ENCODE measurements at places on chromosomes 5 and 9. TPM values are rescaled to one million over a fixed set of nuclear protein-coding genes. Genes with fewer than 3 reads are reported as not detected.

SPINK7 gene
- not detected for total RNA-seq

PTGDS gene
- total RNA-seq, result 68.3 TPM

TMEM252 gene
- not detected for total RNA-seq

MAP1B gene
- total RNA-seq, result 1,059 TPM

NIPAL4 gene
- total RNA-seq, result not detected

CHD1 gene
- total RNA-seq, result 35.5 TPM

DNA sequence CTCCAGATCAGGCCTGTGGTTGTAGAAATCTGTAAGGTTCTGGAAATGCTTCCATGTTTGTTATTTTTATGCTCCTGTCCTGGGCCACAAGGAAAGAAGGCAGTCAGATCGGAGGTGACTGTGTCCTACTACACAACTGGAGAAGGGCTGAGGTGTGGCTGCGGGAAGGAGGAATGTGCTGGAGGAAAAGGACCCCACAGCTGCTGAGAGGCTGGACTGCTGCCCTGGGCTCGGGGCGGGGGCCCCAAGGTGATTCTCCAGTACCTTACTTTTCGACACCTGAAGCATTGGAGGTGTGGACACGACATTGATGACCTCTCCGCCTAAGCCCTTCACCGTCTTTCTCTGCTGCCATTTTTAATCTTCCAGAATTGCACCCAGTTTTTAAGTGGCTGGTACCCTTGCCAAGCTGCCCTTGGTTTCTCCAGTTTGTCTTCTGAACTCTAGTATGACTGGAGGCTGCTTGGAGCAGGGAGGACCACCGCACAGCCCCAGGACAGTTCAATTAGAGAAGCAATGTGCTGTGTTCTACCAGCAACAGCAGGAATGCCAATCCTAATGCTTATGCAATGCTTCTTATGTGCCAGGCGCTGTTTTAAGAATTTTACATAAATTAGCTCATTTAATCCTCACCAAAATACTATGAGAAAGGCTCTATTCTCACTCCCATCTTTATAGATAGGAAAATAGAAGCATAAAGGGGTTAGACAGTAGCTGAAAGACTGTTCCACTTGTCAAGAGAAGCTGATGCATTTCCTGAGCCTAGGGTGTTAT lies 13.5 kb upstream of the ANKRD33B start:
- peaks cover 17% of the 10 kb centered on the region for H3K4me1 ChIP-seq
- H3K27ac ChIP-seq, result no peak overlapping the region
- DNase-seq, result no peak
- no peaks in the 10 kb centered on the region for H3K36me3 ChIP-seq
- no peaks in the 10 kb centered on the region for H3K27me3 ChIP-seq
- no peak overlapping the region for H3K4me3 ChIP-seq

GRCh38 chr5:72231991-72232703 lies 87.9 kb downstream of the MRPS27 start:
- H3K36me3 ChIP-seq, result peaks cover 4% of the 10 kb centered on the region
- peak overlapping the region; percentile 10 for H3K27ac ChIP-seq
- H3K4me1 ChIP-seq, result no peaks in the 10 kb centered on the region
- no peak overlapping the region for H3K4me3 ChIP-seq
- DNase-seq, result no peak

GRCh38 chr5:121572061-121572460 lies 279.6 kb upstream of the FTMT start:
- no peaks in the 10 kb centered on the region for H3K4me1 ChIP-seq
- H3K4me3 ChIP-seq, result no peak overlapping the region
- no peaks in the 10 kb centered on the region for H3K36me3 ChIP-seq
- no peaks in the 10 kb centered on the region for H3K27me3 ChIP-seq

DNA sequence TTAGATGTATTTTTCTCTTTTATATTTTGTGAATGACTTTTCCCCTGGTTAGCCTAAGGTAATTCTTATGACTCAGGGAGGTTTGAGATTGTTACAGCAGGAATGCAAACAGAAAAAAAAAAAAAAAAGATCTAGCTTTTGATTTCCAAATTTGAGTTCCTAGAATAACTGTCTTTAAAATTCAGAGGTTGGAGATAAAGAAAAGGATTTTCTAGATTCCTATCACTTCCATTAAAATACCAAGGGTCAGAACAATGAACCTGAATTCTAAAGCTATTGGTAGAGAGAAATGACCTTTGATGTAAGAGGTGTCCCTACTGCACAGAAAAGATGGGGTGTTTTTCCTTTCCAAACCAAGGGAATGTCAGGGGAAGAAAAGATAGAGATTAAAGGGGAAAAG lies 262.5 kb downstream of the DOCK8 start:
- H3K4me1 ChIP-seq, result no peaks in the 10 kb centered on the region
- no peak overlapping the region for H3K27ac ChIP-seq
- H3K27me3 ChIP-seq, result no peaks in the 10 kb centered on the region
- no peak overlapping the region for H3K4me3 ChIP-seq
- H3K36me3 ChIP-seq, result no peaks in the 10 kb centered on the region
- DNase-seq, result no peak

DNA sequence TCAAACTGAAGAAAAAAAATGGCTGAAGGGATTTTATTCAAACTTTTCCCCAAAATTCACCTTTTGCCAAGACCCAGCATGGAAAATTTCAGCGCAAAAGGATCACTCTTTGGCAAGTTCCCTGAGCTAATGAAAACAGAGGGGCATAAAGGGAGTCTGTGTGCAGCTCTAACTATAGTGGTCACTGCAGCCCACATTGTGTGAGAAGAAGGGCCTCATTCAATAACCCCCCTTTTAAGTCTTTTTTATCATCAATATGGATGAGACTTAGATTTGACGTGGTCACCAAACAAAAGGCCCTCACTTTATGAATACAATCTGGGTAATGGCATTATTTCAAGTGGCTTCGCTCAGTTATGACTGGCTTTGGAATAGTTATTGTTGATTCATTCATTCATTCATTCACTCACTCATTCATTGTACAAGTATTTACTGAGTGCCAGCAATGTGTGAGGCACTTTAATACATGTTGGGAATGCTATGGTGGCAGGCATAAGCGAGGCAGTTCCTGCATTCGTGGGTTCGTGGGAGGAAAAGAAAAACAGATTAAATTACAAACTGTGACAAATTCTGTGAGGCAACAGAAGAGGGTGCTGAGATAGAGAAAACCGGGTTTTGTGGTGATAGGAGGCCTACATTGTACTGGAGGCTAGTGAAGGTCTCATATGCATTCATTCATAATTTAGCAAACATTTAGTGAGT lies 145.7 kb upstream of the KLF4 start:
- H3K27ac ChIP-seq, result peak overlapping the region; percentile 99
- no peak overlapping the region for H3K4me3 ChIP-seq
- no peak for DNase-seq
- H3K4me1 ChIP-seq, result peaks cover 3% of the 10 kb centered on the region
- no peaks in the 10 kb centered on the region for H3K36me3 ChIP-seq

DNA sequence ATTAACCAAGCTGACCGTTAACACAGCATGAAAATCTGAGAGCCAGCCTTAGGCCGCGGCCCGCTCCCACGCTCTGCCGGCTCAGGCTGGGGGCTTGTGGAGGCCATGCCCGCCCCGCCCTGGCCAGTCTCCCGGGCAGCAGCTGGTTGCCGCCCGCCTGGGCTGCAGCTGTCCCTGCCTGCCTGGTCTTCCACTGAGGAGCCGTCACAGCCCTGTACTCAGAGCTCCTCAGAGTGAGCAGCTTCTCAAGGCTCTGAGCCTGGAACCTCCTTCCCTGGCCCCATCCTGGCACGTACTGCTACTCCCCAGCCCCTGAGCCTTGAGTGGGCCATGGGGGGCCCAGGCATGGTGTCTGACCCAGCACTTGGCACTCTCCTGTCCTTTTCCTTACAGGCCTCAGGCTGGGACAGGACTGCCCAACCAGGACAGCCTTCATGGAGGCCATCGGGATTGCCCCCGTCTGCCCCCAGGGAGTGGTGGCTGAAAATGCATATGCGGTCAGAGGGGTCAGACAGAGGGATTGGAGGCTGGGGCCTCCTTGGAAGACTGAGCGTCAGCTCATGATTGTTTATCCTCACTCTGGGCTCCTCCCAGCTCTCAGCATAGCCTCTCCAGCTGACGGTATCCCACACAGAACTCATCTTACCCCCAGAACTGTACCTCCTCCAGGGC lies 11.9 kb downstream of the FGFR4 start:
- no peak overlapping the region for H3K27ac ChIP-seq
- no peaks in the 10 kb centered on the region for H3K27me3 ChIP-seq
- H3K36me3 ChIP-seq, result no peaks in the 10 kb centered on the region

- no peaks in the 10 kb centered on the region for H3K4me1 ChIP-seq
- DNase-seq, result no peak
Measured at GRCh38 chr5:362978-363765, 41.7 kb downstream of the AHRR start.

GRCh38 chr5:92939428-92939827 lies 641.6 kb downstream of the NR2F1-AS1 start:
- H3K4me3 ChIP-seq, result no peak overlapping the region
- no peak for DNase-seq
- H3K27me3 ChIP-seq, result no peaks in the 10 kb centered on the region
- H3K36me3 ChIP-seq, result no peaks in the 10 kb centered on the region

DNA sequence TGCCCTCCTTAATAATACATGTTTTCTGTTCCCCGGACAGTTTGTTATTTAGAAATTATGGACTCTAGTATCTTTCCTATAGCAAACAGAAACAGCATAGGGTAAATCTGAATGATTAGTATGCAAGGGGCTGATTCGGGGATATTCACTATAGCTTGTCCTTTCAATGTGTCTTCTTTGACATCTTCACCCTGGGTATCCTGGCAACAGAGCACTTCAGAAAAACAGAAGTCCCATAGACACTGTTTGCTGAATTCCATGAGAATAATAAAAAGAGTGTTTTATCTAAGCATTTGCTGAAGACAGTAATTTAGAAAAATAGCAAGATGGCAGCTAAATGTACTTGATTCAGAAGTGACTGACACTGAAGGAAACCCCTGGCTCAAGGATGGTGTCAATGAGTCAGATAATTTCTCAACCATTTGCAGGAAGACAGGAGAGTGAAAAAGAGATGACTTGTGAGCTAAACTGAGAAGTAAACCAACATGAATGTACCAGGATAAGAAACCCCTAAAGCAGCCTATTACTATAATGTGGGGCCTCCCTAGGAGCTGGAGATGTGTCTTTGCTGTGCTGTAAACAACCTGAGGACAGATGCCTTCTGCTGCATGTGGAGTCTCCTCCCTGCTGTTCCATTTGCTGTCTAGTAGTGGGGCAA lies 246.2 kb downstream of the MAN2A1 start:
- no peaks in the 10 kb centered on the region for H3K36me3 ChIP-seq
- no peak overlapping the region for H3K27ac ChIP-seq
- no peaks in the 10 kb centered on the region for H3K4me1 ChIP-seq
- no peak overlapping the region for H3K4me3 ChIP-seq
- H3K27me3 ChIP-seq, result no peaks in the 10 kb centered on the region
- DNase-seq, result no peak

DNA sequence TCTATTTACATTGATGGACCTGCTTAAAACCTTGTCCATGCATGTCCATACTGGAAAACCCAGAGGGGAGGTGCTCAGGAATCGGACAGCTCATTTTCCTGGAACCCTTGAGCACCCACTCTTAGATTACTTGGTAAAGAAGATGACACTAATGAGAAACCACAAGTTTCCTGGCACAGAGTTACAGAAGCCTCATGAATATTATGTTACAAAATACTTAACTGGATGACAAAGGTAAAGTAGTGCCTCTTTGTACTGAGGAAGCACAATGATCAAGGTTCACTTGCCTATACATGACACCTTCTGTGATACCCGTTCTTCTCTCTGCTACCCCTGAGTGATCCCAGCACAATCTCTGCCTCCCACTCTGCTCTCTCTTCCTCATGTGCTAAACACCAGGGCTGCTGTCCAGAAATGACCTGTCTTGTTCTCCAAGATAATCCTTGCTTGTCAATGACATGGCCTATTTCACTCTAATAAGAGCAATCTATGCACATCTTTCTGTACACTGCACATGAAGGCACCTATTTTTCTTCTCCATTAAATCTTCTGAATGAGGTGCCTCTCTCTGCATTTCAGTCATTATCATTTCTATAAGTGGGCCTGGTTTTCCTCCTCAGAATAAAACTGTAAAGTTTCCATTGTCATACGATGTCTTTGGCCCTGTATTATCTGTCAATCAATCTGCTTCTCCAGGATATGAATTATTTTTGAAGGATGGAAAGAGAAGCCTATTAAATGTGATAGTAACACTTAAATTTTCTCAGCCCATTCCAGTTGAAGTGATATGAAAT lies 684.0 kb upstream of the ACO1 start:
- H3K27me3 ChIP-seq, result no peaks in the 10 kb centered on the region
- no peak overlapping the region for H3K27ac ChIP-seq
- no peaks in the 10 kb centered on the region for H3K36me3 ChIP-seq
- H3K4me1 ChIP-seq, result no peaks in the 10 kb centered on the region
- H3K4me3 ChIP-seq, result no peak overlapping the region

- H3K27ac ChIP-seq, result no peak overlapping the region
- no peaks in the 10 kb centered on the region for H3K4me1 ChIP-seq
- DNase-seq, result no peak
- no peaks in the 10 kb centered on the region for H3K36me3 ChIP-seq
Measured at GRCh38 chr9:90420211-90420610, 222.4 kb downstream of the DIRAS2 start.

DNA sequence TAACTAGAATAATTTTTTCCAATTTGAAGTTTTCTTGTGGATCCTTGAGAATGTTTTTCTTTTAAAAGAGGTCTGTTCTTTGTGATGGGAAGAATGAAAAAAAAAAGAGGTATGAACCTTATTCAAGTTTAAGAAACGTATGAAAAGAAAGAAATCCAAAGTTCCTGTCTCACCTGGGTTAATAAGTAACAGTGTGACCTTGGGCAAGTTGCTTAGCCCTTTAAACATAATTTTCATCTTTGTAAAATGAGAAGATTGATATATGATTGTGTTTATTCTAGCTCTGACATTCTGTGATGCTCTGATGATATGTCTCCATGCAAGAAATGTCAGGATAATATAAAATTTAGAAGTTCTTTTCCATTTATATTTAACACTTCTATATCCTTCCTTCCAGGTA lies 19.3 kb downstream of the SLC26A2 start:
- no peak overlapping the region for H3K4me3 ChIP-seq
- H3K4me1 ChIP-seq, result no peaks in the 10 kb centered on the region
- no peak for DNase-seq
- no peak overlapping the region for H3K27ac ChIP-seq

DNA sequence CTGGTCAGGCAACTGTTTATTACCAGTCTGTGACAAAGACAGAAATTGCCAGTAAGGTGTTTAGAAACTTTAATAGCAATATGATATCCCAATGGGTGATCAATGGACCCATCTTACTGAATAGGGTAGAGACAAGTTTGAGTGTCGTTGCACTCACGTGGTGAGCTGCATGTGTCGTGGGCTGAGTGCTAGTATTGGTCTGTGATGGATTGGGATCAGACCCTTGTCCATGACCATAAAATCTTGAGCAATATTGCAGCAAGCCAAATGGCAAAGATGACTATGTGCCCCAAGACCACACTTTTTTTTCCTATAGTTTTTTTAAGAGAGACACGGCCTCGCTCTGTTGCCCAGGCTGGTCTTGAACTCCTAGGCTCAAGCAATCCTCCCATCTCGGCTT lies 114.5 kb downstream of the PALM2AKAP2 start:
- DNase-seq, result no peak
- H3K27me3 ChIP-seq, result no peaks in the 10 kb centered on the region
- H3K27ac ChIP-seq, result peak overlapping the region; percentile 41
- no peak overlapping the region for H3K4me3 ChIP-seq
- H3K36me3 ChIP-seq, result no peaks in the 10 kb centered on the region
- H3K4me1 ChIP-seq, result no peaks in the 10 kb centered on the region
